ENCODE measurements at places on chromosomes 6 and 20. TPM values are rescaled to one million over a fixed set of nuclear protein-coding genes. Genes with fewer than 3 reads are reported as not detected.
A peak's percentile ranks its signal among the peaks of the same experiment; 100 is the strongest.

DNA sequence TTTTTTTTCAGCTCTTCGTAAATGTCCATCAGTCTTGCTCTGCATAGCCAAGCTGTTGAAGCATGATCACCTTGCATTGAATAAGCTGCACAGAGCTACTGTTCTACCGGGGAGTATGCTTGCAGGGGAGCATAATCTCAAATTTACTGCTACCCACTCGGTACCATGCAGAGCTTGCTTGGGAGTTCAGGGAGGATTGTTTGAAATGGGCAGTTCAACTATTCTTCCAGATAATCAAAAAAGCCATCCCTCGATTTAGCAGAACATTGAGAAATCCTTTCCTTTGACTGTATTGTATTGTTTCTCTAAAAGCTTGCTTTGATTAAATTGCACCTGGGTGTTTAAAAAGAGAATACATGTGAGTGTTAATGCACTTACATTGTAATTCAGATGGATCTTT, 332.6 kb downstream of the UTRN start:
- DNase-seq: no peak

DNA sequence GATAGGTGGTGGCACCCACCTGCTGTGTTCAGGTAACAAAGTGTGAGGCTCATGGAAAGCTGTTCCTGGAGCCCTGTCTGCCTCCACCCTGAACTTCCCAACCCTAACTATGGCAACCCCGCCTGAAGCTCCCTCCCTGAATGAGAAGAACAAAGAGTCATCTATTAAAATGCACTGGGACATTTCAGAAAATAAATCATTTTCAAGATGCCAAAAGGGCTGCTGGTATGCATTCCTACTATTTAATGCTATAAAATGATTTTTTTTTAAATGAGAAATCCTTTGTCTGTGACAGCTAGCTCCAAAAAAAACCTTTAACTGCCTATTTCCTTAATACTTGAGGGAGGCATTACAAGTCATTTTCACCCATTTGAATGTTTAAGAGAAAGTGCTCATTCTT, 84.3 kb upstream of the MRPS10 start:
- no peak for DNase-seq

DNA sequence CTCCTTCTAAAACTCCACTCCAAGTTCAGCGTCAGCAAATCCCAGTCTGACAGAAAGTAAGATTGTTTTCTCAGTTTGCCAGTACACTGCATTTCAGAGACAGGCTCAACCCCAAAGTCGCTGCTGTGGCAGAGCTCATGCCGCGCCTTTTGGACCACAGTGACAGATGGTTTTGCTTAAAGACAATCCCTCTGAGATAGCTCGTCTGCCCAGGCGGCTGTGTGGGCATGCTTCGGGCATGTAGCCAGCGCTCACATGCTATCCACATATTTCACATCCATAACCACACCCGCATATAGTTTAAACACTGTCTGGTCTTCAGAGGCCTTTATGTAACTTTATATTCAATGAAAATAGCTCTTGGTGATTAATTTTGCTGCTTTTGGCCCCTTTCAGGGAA, 14.7 kb upstream of the PXDC1 start:
- no peak for DNase-seq

GRCh38 chr6:56374841-56375369, 127.5 kb upstream of the COL21A1 start:
- DNase-seq: no peak

GRCh38 chr20:49951151-49951550, 15.0 kb downstream of the RNF114 start:
- DNase-seq: no peak

DNA sequence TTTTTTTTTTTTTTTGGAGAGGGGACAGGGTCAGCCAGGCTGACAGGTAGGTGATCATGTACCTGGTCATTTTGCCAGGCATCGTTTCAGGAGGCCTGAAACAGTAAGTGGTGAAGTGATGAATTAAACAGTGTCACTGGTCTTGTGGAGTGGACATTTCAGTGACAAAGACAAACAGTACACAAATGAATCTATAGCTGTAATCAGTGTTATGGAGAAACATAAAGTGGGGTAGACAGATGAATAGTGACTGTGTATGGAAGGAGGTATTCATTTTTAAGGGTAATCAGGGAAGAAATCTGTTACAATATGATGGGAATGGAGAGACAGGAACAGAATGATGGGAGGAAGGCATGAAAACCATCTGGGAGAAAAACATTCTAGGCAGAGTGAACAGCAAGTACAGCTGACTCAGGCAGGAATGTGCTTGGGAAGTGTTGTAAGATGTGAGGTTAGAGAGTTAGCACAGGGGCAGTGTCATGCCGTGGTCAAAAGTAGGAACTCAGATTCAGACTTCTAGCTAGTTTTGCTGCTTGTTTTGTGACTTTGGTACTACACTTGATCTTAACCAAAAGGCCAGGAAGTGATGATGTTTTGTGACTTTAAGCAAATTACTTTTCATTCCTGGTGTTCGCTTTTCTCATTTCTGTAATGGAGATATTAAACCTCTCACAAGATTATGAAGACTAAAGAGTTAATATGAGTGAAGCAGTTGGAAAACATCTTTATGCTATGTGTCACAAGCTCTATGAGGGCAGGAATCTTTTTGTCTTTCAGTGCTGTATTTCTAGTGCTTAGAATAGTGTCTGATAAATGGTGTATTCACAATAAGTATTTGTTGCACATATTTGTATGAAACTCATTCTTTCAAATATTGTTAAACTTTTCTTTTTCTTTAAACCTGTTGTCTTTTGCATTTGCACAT, 43.4 kb downstream of the QKI start:
- DNase-seq: no peak

DNA sequence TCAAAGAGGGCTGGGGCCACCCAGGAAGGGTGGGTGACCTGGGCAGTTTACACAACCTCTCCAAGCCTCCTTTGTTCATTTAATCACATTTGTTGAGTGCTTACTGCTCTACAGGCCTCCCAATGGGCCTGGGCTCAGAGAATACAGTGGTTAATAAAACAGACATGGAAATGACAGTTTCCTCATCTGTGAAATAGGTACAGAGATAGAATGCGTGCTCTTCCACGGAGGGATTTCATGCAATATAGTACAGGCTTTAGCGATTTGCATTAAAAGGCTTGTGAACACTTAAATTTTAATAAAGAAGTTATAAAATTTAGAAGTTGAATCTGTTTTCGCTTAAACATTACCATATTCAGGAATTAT, 802 bp upstream of the FERMT1 start:
- DNase-seq: no peak

GRCh38 chr6:100461278-100461916, 3.3 kb downstream of the SIM1 start:
- DNase-seq: no peak

DNA sequence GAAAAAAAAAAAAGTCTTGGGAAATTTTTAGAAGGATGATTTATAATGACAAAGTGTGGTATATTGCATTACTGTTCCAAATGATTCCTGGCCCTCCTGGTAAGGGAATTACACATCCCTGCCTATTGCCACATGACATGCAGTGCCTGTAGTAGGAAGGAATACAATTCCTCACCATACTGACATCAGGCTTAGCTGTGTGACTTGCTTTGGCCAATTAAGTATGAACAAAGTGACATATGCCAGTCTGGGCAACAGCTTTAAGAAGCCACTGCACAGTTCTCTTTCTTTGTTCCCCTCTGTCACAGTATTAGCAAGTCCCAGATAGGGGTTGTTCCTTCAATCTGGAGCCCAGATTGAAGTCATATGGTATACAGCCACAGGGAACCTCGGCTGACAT, 100.5 kb downstream of the KIF13A start:
- DNase-seq: no peak

DNA sequence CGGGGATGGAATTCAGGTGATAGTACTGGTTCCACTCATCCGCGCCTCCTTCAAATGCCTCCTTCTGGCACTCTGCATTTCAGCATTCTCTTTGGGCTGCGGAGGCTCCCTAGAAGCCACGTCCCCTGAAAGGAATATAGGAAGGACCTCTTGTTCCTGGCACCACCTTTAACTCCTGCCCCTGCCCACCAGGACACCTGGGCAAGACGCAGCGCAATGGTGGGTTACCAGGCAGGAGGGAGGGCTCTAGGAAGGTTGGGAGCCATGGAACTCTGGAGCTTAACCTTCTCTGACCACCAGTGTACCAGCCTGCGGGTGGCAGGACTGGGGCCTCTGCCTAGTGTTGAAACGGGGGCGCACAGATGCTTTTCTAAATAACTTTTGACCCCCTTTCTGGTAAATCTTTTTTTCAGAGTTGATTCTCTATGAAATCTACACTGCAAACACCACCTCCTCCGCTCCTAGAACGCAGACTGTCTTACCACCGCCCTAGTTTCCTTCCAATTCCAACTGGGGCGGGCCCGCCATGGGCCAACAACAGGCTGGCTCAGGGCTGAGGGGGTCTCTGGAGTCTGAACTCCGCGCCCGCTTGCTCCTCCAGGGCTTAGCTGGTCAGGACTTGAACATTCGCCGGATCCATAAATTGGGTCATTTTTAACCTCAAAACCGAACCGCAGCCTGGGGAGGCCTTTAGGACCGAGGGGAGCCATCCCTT, 871 bp upstream of the SYNDIG1 start:
- no peak for DNase-seq

DNA sequence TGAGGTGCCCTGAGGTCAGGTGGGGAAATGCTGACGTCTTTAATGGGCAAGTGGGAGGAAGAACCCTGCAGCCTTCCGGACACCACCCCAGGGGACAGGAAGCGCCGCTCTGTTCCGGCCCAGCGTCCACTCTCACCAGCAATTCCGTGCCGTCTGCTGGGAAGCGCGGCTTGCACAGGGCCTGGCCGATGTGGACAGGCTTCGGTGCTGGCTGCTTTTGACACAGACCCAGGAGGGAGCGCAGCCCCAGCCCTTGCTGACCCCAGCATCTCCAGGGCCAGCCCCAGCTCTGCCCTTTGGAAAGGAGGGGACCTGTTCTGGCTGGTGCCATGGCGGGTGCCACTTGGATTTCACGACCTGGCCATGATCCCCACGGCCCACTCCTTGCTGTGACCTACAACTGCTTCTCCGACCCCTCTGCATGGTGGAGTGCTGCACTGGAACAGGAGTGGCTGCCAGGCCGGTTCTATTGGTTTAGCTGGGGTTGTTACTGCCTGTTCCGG, 123.2 kb downstream of the DLL1 start:
- peak; percentile 40 for DNase-seq

DNA sequence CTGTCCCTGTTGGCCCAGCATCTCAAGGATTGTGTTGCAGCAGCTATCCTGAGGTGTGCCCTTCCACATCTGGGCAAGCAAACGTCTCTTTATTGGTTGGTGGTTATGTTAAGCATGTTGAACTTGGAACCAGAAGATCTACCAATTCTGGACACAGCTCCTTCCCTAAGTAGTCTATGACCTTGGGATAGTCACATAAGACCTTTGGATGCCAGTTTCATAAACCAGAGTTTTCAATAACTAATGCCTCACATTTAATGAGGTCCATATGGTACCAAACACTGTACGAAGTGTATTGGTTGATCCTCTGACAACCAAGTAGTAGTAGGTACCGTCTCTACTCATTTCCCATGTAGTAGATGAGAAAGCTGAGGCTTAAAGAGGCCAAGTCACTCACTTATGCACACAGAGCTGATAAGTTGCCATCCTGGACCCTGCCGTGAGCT, 3.7 kb downstream of the CYP24A1 start:
- DNase-seq: no peak

- DNase-seq: no peak
Measured at GRCh38 chr20:38559764-38560163, 21.2 kb upstream of the ADIG start.

DNA sequence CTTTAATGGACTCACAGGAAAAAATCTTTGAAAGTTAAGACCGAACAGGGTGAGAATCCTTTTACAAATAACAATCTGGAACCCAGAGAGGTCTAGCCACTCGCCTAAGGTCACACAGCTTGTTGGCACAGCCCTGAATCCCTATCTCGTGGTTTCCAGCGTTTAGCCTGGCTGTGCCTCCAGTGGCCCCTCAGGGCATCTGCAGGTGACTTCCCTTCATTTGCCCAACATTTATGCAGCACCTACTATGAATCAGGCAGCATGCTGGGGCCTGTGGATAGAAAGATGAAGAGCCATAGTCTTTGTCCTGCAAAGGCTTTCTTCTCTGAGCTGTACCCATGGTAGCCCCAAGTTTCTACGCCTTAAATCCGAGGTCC, 2.6 kb upstream of the NR2E1 start:
- DNase-seq: no peak

DNA sequence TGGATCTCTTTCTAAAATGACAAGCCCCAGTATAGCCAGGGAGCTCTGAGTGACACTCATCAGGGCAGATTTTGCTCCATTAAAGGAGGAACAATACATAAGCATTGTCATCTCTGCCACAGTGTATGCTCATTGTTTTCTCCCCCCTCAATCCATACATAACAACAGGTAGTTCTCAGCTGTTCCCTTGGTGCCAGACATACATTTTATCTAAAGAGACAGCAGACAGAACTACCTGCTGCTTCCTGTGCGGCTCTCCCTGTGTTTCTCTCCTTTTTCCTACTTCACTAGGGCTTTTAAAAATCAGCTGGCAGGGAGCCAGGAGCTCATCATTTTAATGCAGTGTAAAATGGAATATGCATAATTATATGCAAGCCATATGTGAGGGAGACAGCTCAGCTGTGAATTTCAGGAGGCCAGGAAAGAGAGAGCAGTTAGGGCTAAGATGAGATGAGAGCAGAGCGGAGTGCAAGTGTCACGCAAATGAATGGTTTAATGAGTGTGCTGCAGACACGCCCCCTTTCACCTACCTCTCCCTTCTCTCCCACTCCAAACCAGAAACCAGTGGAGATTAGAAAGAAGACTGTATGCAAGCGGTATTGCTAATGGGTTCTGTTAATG, 96.0 kb downstream of the SOBP start:
- no peak for DNase-seq

DNA sequence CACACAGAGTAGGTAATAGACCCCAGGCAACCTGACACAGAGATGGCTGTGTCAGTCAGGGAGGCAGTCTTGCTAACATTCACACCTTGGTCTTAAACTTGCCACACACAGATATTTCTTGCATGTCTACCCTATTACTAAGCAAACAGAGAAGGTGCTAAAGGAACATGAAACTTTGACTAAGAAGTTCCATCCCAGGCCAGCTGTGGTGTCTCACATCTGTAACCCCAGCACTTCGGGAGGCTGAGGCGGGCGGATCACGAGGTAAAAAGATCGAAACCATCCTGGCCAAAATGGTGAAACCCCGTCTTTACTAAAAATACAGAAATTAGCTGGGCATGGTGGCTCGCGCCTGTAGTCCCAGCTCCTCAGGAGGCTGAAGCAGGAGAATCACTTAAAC, 222.4 kb upstream of the JARID2 start:
- no peak for DNase-seq

GRCh38 chr6:128525406-128525805, 5.0 kb upstream of the PTPRK start:
- no peak for DNase-seq

GRCh38 chr6:29685718-29686326, 4.9 kb upstream of the ZFP57 start:
- peak; percentile 71 for DNase-seq

GRCh38 chr20:57143173-57143572, 123.3 kb downstream of the BMP7 start:
- no peak for DNase-seq

GRCh38 chr20:59027741-59028320, 4.3 kb downstream of the ATP5F1E start:
- DNase-seq: no peak

Gene ABHD16B
- total RNA-seq: not detected

Gene ADGRB3
- 2.0 TPM for total RNA-seq

Gene SLC22A16
- not detected for total RNA-seq

Gene BNIP5
- not detected for total RNA-seq

Gene UST
- 3.9 TPM for total RNA-seq

Gene ACTL10
- total RNA-seq: 0.22 TPM

Gene ZC3H12D
- total RNA-seq: 0.51 TPM
